ELF-1 (cell line): ENCODE measurements at places on chromosomes 5 and 9.

DNA sequence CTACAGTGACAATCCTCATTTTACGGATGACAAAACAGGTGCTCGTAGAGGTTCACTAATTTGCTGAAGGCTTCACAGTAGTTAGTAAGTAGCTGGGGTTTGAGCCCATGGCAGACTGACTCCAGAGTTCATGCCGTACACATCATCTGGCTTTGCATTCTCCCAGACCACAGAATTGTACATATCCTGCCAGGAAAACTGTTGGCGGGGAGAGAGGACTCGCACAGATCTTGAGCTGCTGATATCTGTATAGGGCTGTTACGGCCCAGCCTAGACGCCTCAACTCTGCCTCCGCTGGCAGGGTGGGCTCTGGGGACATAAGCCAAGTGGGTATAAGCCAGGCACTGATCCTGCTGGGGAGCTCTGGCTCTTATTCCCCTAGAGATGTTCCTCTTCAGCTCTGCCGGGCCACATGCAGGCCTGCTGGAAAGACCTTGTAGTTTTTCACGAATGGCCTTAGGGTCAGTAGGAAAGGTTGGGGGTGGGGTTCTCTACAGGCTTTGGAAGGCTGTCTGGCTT is 16.3 kb downstream of the LARP1 start:
- DNase-seq: peak; percentile 88

DNA sequence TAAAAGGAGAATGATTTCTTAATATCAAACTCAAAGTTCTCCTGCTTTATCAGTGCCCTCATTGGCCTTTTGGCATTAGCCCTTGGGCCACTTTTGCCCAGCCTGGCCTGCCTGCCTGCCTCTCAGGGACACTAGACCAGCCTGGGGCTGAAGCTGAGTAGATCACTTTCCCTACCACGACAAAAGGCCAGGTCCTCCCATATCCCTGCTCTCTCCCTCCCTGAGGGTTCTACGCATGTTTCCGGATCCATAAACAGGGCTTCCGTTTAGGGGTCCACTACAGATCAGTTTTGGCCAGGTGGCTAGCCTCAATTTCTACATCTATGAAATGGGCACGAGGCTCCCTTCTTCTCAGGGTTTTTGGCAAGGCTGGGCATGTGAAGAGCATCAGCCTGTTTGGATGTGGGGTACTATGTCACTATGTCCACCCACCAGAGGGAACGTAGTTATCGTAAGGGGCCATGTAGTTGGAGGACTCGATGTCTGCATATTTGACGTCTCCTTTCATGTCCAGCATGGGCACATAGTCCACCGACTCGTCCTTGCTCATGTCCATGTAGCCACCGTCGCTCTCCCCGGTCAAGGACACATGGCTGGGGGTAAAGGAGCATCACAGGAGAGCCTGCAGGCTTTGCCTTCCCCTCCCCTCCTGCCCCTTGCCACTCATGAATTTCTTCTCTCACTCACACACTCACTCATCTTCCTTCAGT is 34.0 kb downstream of the PDGFRB start:
- DNase-seq: no peak

DNA sequence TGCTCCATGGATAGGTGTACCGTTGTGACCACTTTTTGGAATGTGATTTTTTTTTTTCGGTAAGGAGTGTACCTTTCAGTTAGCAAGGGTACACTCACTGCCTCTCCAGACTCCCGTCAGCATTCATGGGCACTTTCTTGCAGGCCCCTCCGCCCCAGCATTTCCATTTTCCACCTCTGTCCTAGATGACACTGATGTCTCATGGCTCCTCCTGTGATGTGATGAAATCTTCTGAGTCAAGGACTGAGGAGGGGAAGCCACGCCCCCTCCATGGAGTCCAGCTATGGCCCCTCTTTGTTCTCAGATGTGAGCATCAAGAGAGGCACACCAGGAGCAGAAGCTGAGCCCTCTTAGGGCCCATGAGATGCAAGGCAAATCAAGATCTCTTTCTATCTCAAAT is 61.8 kb downstream of the CTSL start:
- no peak for DNase-seq

DNA sequence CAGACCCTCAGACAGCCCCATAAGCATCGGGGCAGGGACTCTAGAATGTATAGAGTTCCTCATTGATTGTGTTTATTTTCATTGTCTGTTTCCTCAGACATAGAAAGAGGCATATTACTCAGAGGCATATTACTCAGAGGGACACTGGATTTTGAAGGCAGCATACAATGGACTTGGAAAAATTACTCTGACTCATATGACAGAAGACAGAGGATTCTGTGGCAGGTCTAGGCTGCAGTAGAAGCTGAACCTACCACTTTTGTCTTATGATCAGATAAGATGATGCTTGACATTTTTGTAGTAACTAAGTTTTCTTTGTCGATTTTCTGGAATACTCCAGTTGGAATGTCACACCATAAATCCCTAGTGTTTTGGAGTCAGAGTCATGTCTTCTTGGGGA is 105.2 kb downstream of the ST8SIA4 start:
- DNase-seq: no peak

DNA sequence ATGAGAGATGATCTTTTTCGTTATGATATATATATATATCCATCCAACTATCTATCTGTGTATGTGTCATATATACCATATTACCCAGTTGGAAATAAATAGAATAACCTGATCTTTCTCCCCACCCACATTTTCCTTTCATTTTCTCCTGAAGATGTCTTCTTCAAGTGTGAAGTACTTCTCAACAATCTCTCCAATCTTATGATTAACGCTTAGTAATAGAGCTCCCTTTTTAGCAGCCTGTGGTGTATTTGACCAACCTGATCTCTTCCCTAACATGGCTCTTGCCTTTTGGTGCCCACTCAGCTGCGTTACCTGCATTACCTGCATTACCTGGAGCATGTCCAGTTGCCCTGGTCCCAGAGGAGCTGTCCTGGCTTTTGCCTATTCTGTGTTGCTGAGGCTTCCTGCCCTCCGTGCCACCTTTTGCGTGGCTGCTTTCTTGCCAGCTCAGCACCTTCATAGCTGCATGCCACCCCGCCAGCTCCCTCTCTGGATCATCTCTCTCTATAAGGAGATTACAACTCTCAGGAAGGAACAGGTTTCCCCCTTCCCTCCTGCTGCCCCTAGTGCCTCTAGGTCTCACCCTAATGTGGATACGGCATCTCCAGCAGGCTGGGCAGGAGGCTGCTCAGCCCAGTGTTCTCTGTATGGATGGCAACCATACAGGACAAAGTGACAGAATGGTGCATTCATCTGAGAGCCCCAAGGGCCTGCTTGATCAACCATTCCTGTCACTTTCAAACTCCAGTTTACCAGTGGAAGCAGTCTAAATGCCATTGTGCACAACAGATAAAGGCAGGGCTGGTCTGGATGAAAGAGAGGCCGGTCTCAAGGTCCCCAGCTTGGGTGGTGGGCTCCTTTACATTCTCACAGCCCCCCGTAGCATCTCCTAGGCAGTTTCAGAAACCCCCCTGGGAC is 126.7 kb downstream of the GADD45G start:
- no peak for DNase-seq
